ENCODE measurements at places on chromosomes 1 and 21.

DNA sequence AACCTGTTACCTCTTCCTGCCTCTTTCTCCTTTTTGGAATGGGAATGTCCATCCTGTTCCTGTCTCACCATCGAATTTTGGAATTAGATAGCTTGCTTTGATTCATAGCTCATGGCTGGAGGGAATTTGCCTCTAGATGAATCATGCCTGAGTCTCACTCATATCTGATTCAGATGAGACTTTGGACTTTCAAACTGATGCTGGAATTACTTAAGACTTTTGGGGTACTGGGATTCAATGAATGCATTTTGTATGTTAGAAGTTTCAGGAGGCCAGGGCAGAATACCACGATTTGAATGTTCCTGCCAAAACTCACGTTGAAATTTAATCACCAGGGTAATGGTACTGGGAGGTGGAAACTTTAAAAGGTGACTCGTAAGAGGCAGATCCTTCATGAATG, 132.4 kb downstream of the DSCAM start:
- no peak overlapping the region for H3K27ac ChIP-seq
- H3K27me3 ChIP-seq: no peaks in the 10 kb centered on the region
- no peaks in the 10 kb centered on the region for H3K4me1 ChIP-seq

DNA sequence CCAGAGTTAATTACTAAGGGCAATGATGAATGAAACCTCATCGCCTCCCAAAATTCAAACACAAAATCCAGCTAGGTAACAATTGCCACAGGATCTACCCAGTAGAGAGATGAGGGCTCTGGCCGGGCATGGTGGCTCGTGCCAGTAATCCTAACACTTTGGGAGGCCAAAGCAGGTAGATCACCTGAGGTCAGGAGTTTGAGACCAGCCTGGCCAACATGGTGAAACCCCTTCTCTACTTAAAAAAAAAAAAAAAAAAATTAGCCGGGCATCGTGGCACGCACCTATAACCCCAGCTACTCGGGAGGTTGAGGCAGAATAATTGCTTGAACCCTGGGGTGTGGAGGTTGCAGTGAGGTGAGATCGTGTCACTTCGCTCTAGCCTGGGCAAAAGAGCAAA, 15.8 kb downstream of the CD2 start:
- no peaks in the 10 kb centered on the region for H3K4me1 ChIP-seq
- H3K27ac ChIP-seq: no peak overlapping the region
- no peaks in the 10 kb centered on the region for H3K27me3 ChIP-seq
- H3K36me3 ChIP-seq: no peaks in the 10 kb centered on the region

GRCh38 chr1:24973315-24973714, 43.2 kb upstream of the RUNX3 start:
- no peaks in the 10 kb centered on the region for H3K4me1 ChIP-seq
- DNase-seq: no peak
- H3K4me3 ChIP-seq: no peak overlapping the region
- H3K27ac ChIP-seq: no peak overlapping the region
- H3K36me3 ChIP-seq: no peaks in the 10 kb centered on the region

DNA sequence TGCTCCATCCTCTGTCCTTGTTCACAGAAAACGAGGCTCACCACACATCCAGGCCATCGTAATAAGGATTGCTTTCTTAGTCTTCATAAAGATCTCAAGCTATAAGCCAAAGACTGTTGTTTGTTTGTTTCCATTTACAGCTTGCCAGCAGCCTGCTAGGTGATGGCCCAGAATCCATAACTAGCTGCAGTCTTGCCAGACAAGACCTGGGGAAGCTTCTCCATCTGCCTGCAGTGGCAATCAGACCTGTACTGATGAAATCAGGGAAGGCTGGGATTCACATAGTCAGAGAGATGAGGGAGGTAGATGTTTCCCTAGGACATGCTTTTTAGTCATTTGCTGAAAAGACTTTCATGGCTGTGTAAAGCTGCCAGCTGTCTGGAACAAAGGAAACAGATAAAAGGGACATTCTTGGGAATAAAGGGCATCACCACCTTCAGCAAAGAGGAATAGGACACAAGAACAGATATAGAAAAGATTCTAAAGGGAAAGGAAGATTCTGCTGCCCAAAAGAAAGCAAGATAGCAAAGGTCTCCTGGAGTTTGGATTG, 51.0 kb downstream of the MT1HL1 start:
- no peaks in the 10 kb centered on the region for H3K36me3 ChIP-seq
- no peak overlapping the region for H3K27ac ChIP-seq
- DNase-seq: no peak
- H3K27me3 ChIP-seq: no peaks in the 10 kb centered on the region
- H3K4me1 ChIP-seq: no peaks in the 10 kb centered on the region
- no peak overlapping the region for H3K4me3 ChIP-seq

- H3K27ac ChIP-seq: no peak overlapping the region
- no peaks in the 10 kb centered on the region for H3K27me3 ChIP-seq
- no peaks in the 10 kb centered on the region for H3K36me3 ChIP-seq
- H3K4me1 ChIP-seq: no peaks in the 10 kb centered on the region
- no peak overlapping the region for H3K4me3 ChIP-seq
These were observed 89.4 kb downstream of the LPAR3 start for GRCh38 chr1:84803604-84804003.

DNA sequence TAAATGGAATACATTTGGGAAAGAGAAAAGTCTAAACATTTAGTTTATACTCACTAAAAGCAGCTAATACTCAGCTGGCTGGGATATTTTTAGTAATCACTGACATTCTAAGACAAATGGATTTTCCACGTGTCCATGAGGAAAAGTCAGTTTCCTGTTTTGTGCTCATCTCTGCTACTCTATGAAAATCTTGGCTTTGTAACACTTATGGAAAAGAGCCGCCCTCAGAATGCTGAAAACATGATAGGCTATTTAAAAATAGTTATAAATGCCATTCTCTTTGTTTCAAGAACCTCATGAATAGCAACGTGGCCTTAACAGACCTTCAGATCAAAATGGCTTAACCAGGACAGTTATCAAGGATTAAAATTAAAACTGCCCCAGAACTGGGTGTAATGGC, 29.9 kb downstream of the MRAP start:
- H3K4me3 ChIP-seq: no peak overlapping the region
- peak overlapping the region; percentile 47 for H3K27ac ChIP-seq
- H3K4me1 ChIP-seq: no peaks in the 10 kb centered on the region

GRCh38 chr1:155126556-155127104, 1.0 kb upstream of the EFNA1 start:
- peak overlapping the region; percentile 92 for H3K27ac ChIP-seq
- no peak for DNase-seq
- peak overlapping the region; percentile 78 for H3K4me3 ChIP-seq

DNA sequence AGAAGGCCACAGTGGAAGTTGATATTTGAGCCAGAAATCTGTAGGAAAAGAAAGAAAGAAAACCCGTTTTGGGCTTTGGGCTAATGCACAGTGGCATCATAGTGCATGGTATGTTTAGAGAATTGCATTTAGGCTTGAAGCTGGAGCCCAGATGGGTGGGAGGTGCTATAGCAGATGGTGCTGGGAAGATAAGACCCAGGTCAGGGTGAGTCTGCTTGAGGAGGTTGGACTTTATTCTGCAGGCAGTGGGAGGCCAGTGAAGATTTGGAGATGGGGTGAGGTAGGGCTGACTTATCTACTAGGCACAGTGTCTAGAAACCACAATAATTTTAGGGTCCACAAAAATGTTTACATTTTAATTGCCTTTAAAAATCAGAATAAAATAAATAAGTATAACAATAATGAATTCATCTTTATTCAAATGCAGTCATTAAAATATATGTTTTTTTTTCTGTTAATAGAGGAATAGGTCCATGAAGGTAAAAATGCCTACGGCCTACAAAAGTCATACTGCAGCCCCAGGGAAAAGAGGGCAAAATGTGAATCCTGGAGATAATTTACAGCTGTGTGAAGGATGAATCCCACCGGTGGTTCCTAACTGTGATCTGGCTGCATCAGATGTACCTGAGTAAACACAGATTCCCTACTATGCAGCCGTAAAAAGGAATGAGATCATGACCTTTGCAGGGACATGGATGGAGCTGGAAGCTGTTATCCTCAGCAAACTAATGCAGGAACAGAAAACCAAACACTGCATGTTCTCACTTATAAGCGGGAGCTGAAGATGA, 8.7 kb downstream of the DNAJC6 start:
- H3K4me3 ChIP-seq: no peak overlapping the region
- no peaks in the 10 kb centered on the region for H3K36me3 ChIP-seq
- no peak overlapping the region for H3K27ac ChIP-seq
- H3K4me1 ChIP-seq: no peaks in the 10 kb centered on the region

DNA sequence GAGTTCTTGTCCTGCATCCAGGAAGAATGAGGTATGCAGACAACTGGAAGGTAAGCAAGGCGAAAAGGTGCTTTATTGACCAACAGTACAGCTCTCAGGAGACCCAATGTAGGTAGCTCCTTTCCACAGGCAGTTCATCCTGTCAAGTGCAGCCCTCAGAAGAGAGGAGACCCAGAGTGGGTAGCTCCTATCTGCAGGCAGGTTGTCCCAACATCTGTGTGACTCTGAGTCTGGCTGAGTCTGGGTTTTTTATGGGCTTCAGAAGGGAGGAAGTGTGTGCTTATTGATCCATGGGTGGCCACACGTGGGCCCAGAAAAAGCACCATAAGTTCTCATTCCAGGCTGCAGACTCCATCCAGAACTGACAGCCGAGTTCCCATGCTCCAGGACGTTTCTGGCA, 34.0 kb downstream of the ZNF691 start:
- no peaks in the 10 kb centered on the region for H3K36me3 ChIP-seq
- H3K4me3 ChIP-seq: no peak overlapping the region
- no peak for DNase-seq
- H3K27ac ChIP-seq: no peak overlapping the region
- no peaks in the 10 kb centered on the region for H3K4me1 ChIP-seq

DNA sequence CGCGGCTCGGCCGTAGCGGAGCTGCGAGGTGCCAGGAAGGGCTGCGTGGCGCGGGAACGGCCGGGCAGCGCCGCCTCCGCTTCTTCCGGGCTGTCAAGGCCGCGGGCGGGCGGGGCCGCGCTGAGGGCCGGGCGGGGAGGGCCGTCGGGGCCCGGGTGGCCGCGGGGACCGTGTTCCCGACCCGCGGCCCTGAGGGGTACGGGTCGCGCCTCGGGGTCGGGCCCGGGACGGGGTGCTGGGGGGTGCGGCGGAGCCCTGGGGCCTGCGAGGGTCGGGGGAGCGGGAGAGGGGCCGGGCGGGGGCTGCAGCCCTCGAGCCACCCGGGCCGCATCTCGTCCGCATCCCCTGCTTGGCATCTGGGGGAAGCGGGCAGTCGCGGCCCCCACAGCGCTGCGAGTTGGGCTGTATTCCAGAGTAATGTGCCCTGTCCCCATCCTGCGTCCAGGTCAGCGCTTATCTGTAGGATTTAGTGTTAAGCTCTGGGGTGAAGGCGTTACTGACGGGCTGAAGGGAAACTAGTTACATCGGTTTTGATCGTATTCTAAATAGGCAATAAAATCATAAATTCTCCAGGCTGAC, 379 bp downstream of the RER1 start:
- H3K4me1 ChIP-seq: peaks cover 47% of the 10 kb centered on the region
- peaks cover 24% of the 10 kb centered on the region for H3K36me3 ChIP-seq
- DNase-seq: no peak
- H3K27ac ChIP-seq: peak overlapping the region; percentile 86

GRCh38 chr1:228358039-228358763, 48.4 kb downstream of the TRIM11 start:
- H3K27me3 ChIP-seq: no peaks in the 10 kb centered on the region
- H3K27ac ChIP-seq: no peak overlapping the region
- peaks cover 12% of the 10 kb centered on the region for H3K4me1 ChIP-seq
- H3K4me3 ChIP-seq: no peak overlapping the region

DNA sequence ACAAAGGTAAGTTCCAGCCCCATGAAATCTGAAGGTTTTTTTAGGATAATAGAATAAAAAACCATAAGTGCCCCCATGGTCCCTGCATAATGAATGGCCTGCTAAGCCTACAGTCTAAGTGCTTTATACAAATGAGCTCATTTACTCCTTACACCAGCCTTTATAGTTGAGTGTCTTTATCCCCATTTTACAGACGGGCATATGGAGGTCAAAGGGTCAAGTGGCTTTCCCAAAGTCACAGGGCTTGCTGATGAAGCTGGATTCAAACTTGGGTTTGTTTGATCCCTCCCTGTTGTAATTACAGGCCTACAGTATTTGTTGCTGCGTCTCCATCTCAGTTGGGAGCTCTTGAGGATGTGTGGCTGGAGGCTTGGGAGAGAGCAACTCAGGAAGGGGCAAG, 28.3 kb upstream of the ARHGEF10L start:
- no peak overlapping the region for H3K4me3 ChIP-seq
- no peak for DNase-seq

- no peaks in the 10 kb centered on the region for H3K27me3 ChIP-seq
- peak; percentile 80 for DNase-seq
- no peak overlapping the region for H3K4me3 ChIP-seq
- no peaks in the 10 kb centered on the region for H3K36me3 ChIP-seq
- H3K4me1 ChIP-seq: peaks cover 5% of the 10 kb centered on the region
These were observed 140.9 kb downstream of the RHOU start for GRCh38 chr1:228876187-228876586.

- no peaks in the 10 kb centered on the region for H3K4me1 ChIP-seq
- H3K27me3 ChIP-seq: no peaks in the 10 kb centered on the region
- H3K27ac ChIP-seq: no peak overlapping the region
- DNase-seq: no peak
These were observed 7.0 kb downstream of the KRTAP10-8 start for GRCh38 chr21:44618909-44619308.

GRCh38 chr1:9110669-9111356, 18.1 kb downstream of the GPR157 start:
- H3K36me3 ChIP-seq: peaks cover 7% of the 10 kb centered on the region
- no peak for DNase-seq
- peak overlapping the region; percentile 3 for H3K27ac ChIP-seq
- H3K4me3 ChIP-seq: no peak overlapping the region
- no peaks in the 10 kb centered on the region for H3K27me3 ChIP-seq
- H3K4me1 ChIP-seq: peaks cover 16% of the 10 kb centered on the region

DNA sequence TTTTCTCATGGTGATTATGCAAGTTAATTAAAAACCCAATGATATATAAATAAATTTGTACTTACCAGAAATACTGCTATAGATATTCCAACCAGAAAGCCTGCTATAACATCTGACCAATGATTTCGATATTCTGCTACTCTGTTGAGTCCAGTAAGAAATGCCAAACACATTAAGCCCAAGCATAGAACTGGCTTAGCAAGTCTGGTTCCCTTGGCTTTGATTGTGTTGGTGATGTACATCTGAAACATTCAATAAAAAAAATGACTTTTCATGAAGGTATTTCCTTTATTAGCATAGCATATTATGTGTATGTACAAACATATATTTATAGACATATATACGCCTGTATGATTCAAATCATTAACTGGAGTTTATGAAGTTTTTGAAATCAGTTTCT, 82.8 kb downstream of the PLPPR5 start:
- no peak overlapping the region for H3K27ac ChIP-seq
- H3K27me3 ChIP-seq: no peaks in the 10 kb centered on the region
- no peak overlapping the region for H3K4me3 ChIP-seq
- DNase-seq: no peak
- H3K36me3 ChIP-seq: no peaks in the 10 kb centered on the region

DNA sequence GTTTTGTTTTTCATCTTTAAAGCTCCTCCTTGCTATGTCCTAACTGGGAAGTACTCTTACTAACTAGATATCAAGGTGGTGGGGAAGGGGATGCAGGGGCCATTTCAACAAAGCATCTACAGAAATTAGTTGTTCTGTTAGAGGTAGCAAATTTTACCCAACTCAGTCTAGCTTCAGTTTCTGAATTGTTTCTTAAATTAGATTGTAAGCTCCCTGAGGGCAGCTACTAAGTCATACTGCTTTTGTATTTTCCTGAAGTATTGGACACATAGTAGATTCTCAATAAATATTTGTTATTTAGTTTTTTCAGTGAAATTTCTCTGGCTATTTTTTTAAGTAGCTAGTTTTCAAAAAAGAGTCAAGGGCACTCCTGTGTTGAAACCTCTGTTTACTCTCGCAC, 1.8 kb downstream of the UBAP2L start:
- peaks cover 30% of the 10 kb centered on the region for H3K36me3 ChIP-seq
- peaks cover 63% of the 10 kb centered on the region for H3K4me1 ChIP-seq
- no peak overlapping the region for H3K4me3 ChIP-seq
- H3K27ac ChIP-seq: peak overlapping the region; percentile 100
- no peak for DNase-seq
- no peaks in the 10 kb centered on the region for H3K27me3 ChIP-seq
